ENCODE measurements at places on chromosomes 3 and 15. TPM values are rescaled to one million over a fixed set of nuclear protein-coding genes. Genes with fewer than 3 reads are reported as not detected.

The GOLGA8M gene
- polyA plus RNA-seq = not detected

The FHIT gene
- 31.2 TPM for polyA plus RNA-seq

The TM4SF18 gene
- not detected for polyA plus RNA-seq

The UQCRC1 gene
- 870 TPM for polyA plus RNA-seq

The ZPLD1 gene
- polyA plus RNA-seq = not detected

The DPPA2 gene
- not detected for polyA plus RNA-seq

The ZKSCAN7 gene
- 14.0 TPM for polyA plus RNA-seq

The UBAP1L gene
- polyA plus RNA-seq = 2.7 TPM

The WDR93 gene
- 0.59 TPM for polyA plus RNA-seq

The ISLR2 gene
- polyA plus RNA-seq = 0.14 TPM

The SPRED1 gene
- 8.7 TPM for polyA plus RNA-seq

The NPHP3 gene
- polyA plus RNA-seq = 20.5 TPM

The KLHL6 gene
- polyA plus RNA-seq = not detected

The CCDC54 gene
- 0.31 TPM for polyA plus RNA-seq

The CPNE9 gene
- polyA plus RNA-seq = 0.06 TPM

The SPESP1 gene
- polyA plus RNA-seq = not detected

The ZNF774 gene
- polyA plus RNA-seq = 2.1 TPM

All from cardiac muscle cell (in vitro differentiated cells and primary cell).